Right lung (tissue), 10 donors: ENCODE measurements at places on chromosomes 2 and 18. TPM values are rescaled to one million over a fixed set of nuclear protein-coding genes. Genes with fewer than 3 reads are reported as not detected.

Gene MBOAT2
- polyA plus RNA-seq, result 89.6 TPM

Gene HAAO
- polyA plus RNA-seq, result 25.2 TPM

Gene TWIST2
- polyA plus RNA-seq, result 4.1 TPM

Gene CREG2
- polyA plus RNA-seq, result 0.81 TPM

Gene FBXO48
- 2.9 TPM for polyA plus RNA-seq

Gene EPHA4
- polyA plus RNA-seq, result 28.3 TPM

Gene TCF4
- 69.0 TPM for polyA plus RNA-seq

Gene CGREF1
- polyA plus RNA-seq, result 0.55 TPM

Gene BCL2
- polyA plus RNA-seq, result 11.5 TPM

Gene DSG4
- polyA plus RNA-seq, result not detected

Gene CABYR
- polyA plus RNA-seq, result 5.3 TPM

Gene LBX2
- polyA plus RNA-seq, result 0.85 TPM

Gene GPAT2
- 4.2 TPM for polyA plus RNA-seq

Gene TRMT61B
- polyA plus RNA-seq, result 23.9 TPM

Gene SCYGR4
- polyA plus RNA-seq, result 0.12 TPM

Gene FER1L5
- 0.50 TPM for polyA plus RNA-seq

Gene FAM110C
- 6.2 TPM for polyA plus RNA-seq

Gene TNFAIP6
- 3.0 TPM for polyA plus RNA-seq

Gene GAL3ST2
- 0.27 TPM for polyA plus RNA-seq

Gene PROC
- 5.5 TPM for polyA plus RNA-seq

Gene GKN1
- not detected for polyA plus RNA-seq

Gene IL1R1
- 144 TPM for polyA plus RNA-seq

Gene SUMO1
- 176 TPM for polyA plus RNA-seq

Gene UPP2
- polyA plus RNA-seq, result 0.45 TPM

Gene DSC3
- 0.10 TPM for polyA plus RNA-seq

Gene STARD6
- not detected for polyA plus RNA-seq

Gene FBXO15
- polyA plus RNA-seq, result 3.8 TPM

Gene SEMA4C
- polyA plus RNA-seq, result 43.1 TPM

Gene C2orf66
- 0.21 TPM for polyA plus RNA-seq

Gene EFHD1
- polyA plus RNA-seq, result 15.1 TPM

Gene SNORC
- 2.7 TPM for polyA plus RNA-seq

Gene LYG1
- polyA plus RNA-seq, result 1.7 TPM

Gene HPCAL1
- 95.0 TPM for polyA plus RNA-seq

Gene PRKAG3
- not detected for polyA plus RNA-seq

Gene G6PC2
- not detected for polyA plus RNA-seq

Gene PLGLB2
- 4.3 TPM for polyA plus RNA-seq

Gene HTR2B
- 0.61 TPM for polyA plus RNA-seq

Gene RAPGEF4
- 10.3 TPM for polyA plus RNA-seq

Gene LRPPRC
- 102 TPM for polyA plus RNA-seq

Gene BOLL
- polyA plus RNA-seq, result 0.12 TPM

Gene C18orf32
- polyA plus RNA-seq, result 30.7 TPM

Gene MROH2A
- polyA plus RNA-seq, result 0.59 TPM

Gene MPP4
- 0.19 TPM for polyA plus RNA-seq

Gene DES
- polyA plus RNA-seq, result 10.2 TPM

Gene EMILIN2
- polyA plus RNA-seq, result 12.7 TPM

Gene CRIM1
- 27.8 TPM for polyA plus RNA-seq

Gene LOXHD1
- 1.4 TPM for polyA plus RNA-seq
